ENCODE measurements at places on chromosomes 12 and 14.

GRCh38 chr12:1605129-1606020, 11.0 kb upstream of the FBXL14 start:
- peak; percentile 82 for DNase-seq

DNA sequence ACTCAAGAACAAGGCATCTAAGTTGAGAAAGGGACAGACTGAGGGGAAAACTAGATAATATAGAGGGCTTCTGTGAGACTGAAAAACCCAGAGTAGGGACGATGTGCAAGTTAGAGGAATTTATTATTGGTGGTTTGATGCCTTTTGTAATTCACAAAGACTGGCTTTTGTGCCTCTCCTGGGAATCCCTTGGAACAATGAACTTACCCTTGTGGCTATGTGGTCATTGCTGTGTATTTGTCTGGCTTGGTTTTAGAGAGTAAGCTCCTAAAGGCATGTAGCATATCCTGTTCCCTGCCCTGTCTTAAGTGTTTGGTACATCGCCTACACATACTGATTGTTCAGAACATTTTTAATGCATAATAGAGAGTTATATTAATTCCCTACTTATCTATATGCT, 26.6 kb downstream of the DCN start:
- DNase-seq: no peak

DNA sequence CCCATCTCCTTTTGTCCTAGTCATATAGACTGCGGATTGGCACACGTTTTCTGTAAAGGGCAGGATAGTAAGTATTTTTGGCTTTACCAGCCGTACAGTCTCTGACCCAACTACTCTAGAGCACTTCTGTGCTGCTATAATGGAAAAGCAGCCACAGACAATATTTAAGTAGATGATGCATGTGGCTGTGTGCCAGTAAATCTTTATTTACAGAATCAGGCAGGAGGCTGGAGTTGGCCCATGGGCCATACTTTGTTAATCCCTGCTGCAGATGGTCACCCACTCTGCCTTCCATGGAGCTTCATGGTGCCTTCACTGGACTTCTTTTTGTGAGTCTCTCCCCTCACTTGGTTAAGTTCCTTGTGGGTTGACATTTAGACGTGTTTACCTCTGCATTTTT, 584.5 kb upstream of the TBX3 start:
- no peak for DNase-seq

DNA sequence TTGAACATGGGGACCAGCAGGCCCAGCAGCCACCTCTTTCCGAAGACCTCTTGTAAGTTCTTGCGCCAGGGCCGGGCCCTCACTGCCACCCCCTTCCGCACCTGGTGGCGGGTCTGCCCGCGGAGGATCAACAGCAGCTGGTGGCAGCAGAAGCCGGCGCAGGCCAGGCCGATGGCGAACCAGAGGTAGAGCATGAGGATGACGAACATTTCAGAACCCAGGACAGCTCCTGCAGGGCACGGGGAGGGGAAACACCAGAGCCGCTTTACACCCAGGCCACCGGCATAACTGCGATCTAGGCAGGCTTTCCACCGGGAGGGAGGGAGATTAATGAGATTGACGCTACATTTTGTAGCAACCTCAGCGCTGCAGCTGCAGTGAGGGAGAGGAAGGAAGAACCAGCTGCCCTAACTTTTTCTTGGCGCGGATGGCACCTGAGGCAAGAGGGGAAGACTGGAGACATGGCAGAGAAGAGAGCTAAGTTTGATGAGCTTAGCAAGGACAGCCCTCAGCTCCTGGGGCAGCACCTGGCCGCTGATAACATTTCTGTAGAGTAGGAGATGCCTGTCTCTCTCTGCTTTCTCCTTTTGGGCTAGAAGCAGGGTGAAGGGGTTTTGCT, 7.8 kb downstream of the ZDHHC22 start:
- no peak for DNase-seq

DNA sequence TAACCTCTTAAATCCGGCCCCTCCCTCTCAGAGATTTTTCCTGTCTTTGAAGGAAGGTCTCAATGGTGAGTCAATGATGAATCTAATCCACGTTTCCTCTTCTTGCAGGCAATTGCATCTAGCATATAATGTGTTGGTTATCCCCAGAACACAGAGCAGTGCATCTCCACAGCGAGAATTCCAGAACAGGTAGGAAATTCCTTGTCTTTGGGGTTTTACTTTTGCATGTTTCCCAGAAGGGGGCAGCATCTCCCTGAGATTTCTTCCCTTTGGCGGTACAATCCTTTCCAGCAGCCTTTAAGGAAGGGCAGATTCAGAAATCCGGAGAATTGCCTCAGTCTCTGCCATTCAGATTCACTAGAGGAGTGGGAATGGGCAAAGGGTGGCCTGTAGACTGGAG, 128.0 kb downstream of the KCNA5 start:
- DNase-seq: no peak

GRCh38 chr12:67434671-67435370, 165.7 kb downstream of the CAND1 start:
- DNase-seq: peak; percentile 69

DNA sequence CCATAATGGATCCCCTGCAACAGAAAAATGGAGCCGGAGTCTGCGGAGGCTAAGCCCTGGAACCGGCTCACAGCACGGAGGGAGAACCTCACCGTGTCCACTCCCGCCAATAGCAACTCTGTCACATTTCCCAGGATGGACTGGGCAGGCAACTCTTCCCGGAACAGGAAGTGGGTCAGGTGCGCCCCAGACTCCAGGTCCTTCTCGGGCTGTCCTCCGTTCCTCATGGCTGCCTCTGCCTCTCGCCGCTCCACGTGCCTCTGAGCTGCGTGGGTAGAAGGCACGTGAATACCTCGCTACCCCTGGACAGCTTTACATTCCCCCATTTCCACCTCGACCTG, 2.2 kb downstream of the CYP27B1 start:
- DNase-seq: no peak

GRCh38 chr12:51448618-51449256, 24.1 kb downstream of the SLC4A8 start:
- DNase-seq: no peak

All from right atrium auricular region (tissue), 2 donors.